ENCODE measurements at places on chromosomes 6 and 20. TPM values are rescaled to one million over a fixed set of nuclear protein-coding genes. Genes with fewer than 3 reads are reported as not detected.
A peak's percentile ranks its signal among the peaks of the same experiment; 100 is the strongest.

DNA sequence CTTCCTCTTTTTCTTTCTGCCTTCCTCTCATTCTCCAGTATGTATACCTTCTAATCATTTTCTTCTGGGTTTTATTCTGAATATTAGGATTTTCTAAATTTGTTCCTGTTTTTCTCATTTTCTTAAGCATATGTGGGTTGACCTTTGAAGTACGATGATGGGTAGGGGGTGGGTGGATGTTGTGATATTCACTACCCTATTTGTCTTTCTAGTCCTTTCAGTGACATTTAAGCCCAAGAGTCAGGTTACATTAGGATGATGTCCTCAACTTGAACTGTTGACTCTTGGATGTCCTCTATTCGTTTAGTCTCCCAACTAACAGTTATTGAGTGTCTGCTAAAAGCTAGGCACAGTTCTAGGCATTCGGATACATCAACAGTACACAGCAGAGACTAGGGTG lies 7.3 kb downstream of the ABT1 start:
- no peak for DNase-seq
- H3K4me3 ChIP-seq = no peak overlapping the region
- H3K4me1 ChIP-seq = no peaks in the 10 kb centered on the region
- H3K27me3 ChIP-seq = no peaks in the 10 kb centered on the region

- peak; percentile 14 for DNase-seq
- H3K4me3 ChIP-seq = no peak overlapping the region
- H3K27me3 ChIP-seq = no peaks in the 10 kb centered on the region
Observed at GRCh38 chr6:77620278-77620882, 32.5 kb upstream of the MEI4 start.

DNA sequence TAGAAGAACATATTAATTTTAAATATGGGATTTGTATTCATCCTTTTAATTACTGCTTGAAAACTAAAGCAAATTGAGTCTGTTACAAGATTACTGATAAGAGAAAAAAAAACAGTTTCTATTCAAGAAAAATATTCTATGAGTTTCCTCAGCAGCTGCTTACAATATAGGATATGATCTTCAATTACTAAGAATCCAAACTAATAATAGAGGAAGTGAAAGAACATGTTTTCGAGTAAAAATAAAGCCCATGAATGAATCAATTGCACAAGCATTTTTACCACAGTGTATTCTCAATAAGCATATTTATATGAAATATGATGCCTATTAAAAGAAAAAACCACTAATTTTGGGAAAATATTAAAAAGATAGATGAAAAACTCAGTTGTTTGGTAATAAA lies 63.4 kb downstream of the AHI1 start:
- H3K36me3 ChIP-seq = peaks cover 6% of the 10 kb centered on the region
- no peak overlapping the region for H3K27ac ChIP-seq
- H3K4me3 ChIP-seq = no peak overlapping the region
- H3K4me1 ChIP-seq = no peaks in the 10 kb centered on the region
- no peaks in the 10 kb centered on the region for H3K27me3 ChIP-seq

- H3K27me3 ChIP-seq = no peaks in the 10 kb centered on the region
- no peak for DNase-seq
- no peak overlapping the region for H3K27ac ChIP-seq
- H3K36me3 ChIP-seq = no peaks in the 10 kb centered on the region
- no peaks in the 10 kb centered on the region for H3K4me1 ChIP-seq
- no peak overlapping the region for H3K4me3 ChIP-seq
Observed at GRCh38 chr6:24072038-24072746, 53.8 kb upstream of the NRSN1 start.

BPIFA1 gene
- total RNA-seq = not detected

All from body of pancreas (tissue), 4 donors.